Heart right ventricle (tissue), 16 donors: ENCODE measurements at places on chromosomes 6 and 20.
A peak's percentile ranks its signal among the peaks of the same experiment; 100 is the strongest.

DNA sequence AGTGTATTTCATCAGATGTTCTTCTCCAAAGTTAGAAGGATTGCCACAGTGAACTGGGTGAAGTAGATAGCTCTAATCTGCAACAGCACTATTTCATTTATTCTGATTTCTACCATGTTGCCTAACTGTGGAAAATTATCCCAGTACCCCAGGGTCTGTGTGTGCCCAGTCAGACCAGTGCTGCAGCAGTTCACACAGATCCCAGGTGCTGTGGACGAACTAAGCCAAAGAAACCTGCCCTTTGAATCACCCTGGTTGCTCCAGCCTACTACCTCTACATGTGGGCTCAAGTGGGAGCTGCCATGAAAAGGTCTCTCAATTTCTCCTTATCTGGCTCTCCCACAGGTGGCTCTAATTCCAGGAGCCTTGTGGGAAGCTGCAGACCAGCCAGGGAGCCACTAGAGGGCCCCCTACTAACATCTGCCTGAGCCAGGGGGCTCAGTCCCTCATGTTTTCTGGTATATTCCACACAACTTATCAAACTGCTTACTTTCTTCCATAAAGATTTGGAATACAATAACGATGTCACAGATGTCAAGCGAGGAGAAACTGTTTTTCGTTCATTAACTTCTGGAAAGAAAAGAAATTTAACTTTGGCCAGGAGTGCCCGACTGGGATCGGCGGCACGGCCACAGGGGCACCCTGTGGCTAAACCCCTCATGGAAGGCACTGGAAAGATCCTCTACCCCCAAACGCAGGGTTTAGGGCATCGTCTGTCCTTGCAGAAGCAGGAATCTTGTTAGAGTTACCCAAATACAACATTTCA, 31.6 kb upstream of the LY86 start:
- peak; percentile 23 for DNase-seq

DNA sequence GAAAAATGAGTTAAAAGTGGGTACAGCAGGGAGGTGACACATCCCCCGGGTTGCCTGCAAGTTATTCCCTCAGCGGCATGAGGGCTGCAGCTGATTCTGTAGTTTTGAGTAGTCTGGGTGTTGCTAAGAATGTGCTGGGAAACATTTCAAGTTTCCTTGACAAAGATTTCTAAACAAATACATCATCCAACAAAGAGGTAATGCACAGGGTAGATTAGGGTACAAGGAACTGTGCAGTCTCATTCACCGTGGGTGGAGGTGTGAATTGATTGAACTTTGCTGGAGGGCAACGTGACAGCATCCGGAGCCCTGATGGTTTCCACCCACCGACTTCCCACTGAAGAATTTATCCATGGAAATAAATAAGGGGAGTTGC, 21.8 kb downstream of the CASS4 start:
- DNase-seq, result no peak

DNA sequence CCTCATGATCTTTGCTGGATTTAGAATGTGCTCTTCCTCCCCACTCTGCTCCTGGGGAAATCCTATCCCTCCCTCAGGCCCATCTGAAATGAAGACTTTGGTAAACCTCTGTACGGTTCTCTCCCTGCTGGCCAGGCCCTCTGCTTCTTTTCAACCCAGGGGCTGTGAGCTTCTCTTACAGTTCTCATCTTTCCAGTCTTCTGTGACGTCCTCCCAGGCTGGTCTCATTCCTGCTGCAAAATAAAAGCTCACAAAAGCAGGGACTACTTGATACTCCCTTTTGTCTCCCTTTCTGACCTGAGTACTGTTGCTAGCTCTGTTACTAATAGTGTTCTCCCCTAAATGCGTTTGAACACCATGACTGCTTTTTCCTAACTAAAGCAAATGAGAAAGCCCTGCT, 46.3 kb downstream of the UNC5CL start:
- no peak for DNase-seq

DNA sequence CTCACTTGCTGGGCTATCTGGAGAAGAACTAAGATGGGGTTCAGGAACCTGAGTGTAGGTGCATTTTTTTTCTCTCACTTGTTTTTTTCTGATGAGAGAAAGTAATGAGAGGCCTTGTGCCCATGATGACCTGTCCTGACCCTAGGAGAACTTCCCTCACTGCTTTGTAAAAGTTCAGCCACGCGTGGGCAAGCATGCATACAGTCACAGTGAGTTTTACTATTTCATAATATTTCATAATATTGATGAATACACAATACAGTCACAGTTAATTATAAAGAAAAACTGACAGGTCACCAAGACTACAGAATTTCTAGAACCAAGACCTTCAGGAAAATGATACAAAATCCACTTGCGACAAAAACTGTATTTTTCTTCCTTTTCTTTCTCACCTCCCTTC, 111.8 kb downstream of the MAP7 start:
- no peak for DNase-seq

- no peak for DNase-seq
These were observed 191.3 kb upstream of the FOXA2 start for GRCh38 chr20:22775671-22776139.

- DNase-seq, result no peak
These were observed 73.5 kb downstream of the ARMC2 start for GRCh38 chr6:108921547-108922361.

DNA sequence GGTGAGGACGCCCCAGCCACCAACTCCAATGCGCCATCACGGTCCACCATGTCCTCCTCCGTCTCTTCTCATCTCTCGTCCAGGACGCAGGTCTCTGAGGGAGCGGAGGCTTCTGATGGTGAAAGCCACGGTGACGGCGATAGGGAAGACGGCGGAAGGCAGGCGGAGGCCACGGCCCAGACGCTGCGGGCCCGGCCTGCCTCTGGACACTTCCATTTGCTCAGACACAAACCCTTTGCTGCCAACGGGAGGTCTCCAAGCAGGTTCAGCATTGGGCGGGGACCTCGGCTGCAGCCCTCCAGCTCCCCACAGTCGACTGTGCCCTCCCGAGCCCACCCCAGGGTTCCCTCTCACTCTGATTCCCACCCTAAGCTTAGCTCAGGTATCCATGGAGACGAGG, 63.6 kb downstream of the FNDC1 start:
- DNase-seq, result no peak
